ENCODE measurements at places on chromosomes 11 and 22.
A peak's percentile ranks its signal among the peaks of the same experiment; 100 is the strongest.

- no peak for DNase-seq
Observed at GRCh38 chr22:22048981-22049531, 66.5 kb upstream of the TOP3B start.

GRCh38 chr11:104152941-104153505 is 10.9 kb downstream of the PDGFD start:
- no peak for DNase-seq

DNA sequence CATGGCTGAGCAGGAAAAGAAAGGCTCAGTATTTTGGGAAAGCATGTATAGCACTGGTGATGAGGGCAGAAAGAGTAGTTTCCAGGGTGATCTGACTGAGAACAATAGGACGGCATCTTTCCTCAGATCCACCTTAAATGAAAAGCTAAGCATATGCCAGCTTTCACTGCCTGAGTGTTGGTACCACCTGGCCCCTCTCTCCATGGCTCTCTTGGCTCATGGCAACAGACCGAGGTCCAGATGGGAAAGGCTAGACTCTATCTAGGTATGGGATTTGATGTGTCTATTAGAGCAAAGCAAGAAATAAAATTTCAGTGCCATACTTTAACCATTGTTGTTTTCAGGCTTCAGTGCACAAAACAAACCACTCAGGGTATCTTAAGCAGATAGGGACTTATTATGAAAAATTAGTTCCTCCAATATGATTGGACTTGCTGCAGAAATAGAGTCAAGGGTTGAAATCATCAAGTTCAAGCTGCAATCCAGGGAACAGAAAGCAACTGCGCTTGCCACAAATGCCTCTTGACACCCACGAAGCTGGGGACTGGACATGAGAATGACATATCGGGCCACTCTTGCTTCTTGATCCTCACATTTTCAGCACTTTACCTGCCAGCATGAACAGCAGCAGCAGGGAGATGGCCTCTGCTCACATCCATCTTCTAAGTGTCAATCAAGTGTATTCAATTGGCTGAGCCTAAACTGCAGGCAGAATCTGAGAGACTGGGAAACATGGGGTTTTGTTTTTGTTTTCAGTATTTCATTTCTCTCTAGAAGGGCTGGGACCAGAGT is 64.0 kb upstream of the SNX19 start:
- DNase-seq = no peak

DNA sequence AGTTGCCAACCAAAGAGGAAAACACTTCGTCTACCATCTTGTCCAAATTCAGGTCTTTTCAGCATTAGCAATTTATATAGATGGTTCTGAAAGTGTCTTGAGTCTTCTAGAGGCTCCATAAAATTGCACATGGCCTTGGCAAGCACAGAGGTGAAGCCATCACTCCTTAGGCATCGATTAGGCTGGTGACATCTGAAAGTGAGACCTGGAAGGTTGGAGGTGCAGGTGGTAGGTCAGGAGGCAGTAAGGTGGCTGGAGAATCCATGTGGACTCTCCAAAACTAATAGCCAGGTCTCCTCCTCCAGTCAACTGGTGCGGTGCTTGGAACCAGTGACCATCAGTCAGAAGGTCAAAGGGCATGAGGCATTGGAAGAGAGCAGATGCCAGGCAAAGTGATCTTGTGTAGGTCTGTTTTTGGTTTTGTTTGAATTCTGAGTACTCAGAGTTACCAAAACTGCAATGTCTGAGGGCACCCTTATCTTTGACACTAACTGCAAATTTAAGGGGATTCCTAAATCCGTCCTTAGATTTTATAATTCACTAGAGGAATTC is 6.6 kb upstream of the APOL2 start:
- no peak for DNase-seq

DNA sequence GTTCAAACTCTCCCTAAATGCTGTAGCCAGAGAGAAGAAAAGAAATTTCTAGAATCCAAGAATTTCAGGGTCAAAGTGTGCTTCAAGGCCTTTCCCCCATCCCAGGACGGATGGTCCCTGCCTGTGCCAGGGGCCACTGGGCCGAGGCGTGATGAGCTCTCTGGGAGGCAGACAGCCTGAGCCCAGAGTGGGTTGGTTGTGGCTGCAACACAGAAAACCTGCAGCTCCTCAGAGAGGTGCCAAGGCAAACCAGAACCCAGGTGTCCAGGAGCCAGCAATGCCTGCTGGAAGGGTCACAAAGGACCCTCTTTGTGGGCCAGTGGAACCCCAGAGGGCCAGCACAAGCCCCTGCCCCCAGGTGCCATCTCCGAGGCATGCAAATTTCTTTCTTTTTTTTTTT is 2.6 kb upstream of the APOL6 start:
- no peak for DNase-seq

DNA sequence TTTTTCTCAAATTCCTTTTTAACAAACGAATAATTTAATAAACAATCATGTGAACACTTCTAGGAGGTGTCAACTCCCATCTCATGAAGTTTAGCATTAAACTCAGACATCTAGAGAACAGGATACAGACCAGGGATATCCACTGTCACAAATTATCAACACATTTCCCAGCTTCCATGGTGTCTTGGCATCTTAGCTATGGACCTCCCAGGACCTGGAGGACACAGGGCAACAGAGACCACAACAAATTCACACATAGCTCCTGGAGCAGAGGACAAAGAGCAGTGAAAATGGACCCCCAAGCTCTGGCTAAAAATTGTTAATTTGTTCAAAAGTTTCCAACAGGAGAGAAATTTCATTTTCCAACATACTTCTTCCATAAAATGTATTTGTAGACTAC is 102.2 kb downstream of the SGSM3 start:
- no peak for DNase-seq

- DNase-seq = no peak
Observed at GRCh38 chr11:66641834-66642233, 3.3 kb downstream of the RBM4 start.

DNA sequence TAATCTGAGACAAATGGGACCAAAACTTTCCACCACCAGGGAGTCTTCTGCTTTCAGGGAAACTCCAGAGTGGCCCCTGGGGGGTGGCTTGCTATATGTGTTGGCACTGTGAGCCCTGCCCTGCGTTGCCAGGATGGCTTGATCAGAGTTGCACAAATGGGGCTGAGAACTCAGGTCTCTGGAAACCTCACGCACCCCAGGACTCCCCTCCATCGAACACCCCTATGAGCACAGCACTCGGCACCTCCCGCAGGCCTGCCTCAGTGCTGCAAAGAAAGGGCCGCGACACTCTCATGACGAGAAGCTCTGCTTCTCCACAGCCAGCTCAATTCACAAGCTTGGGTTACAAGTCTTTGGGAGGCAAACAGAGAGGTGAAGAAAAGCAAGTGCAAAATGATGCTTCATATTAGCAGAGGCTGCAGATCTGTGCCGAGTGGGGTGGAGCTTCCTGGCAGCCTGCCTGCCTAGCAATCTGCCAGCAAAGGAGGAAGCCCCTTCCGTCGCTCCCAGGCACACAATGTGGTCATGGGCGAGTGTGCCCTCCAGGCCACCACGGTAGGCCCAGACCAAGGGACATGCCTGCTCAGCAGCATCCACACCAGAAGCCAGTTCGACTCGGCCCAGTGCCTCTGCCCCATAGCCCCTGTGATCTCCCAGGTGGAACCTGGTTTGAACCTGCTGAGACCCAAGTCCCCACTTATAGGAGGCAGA is 55.7 kb downstream of the MYH9 start:
- DNase-seq = peak; percentile 53

DNA sequence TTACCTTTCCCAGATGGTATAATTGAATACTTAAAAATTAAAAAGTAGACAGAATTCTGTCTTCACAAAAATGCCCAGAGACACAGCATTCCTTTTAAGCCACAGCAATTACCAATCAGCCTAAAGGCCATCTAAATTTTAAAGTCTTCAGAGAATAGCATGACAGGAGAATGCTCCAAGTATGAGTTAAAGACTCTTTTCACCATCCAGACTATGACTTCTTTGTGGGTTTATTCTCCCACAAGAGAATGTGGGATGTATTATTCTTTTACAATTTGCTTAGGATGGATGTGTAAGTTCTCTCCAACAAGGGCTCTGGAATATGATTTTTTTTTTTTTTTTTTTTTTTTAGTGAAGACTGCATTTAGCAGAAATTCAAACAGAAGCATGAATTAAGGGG is 249.9 kb downstream of the TTC28 start:
- DNase-seq = no peak

- no peak for DNase-seq
Observed at GRCh38 chr22:47372596-47373385, 610.3 kb downstream of the TBC1D22A start.

GRCh38 chr11:112777283-112777751 is 183.9 kb upstream of the NCAM1 start:
- no peak for DNase-seq

GRCh38 chr11:119417726-119418540 is 5.0 kb downstream of the THY1 start:
- no peak for DNase-seq

DNA sequence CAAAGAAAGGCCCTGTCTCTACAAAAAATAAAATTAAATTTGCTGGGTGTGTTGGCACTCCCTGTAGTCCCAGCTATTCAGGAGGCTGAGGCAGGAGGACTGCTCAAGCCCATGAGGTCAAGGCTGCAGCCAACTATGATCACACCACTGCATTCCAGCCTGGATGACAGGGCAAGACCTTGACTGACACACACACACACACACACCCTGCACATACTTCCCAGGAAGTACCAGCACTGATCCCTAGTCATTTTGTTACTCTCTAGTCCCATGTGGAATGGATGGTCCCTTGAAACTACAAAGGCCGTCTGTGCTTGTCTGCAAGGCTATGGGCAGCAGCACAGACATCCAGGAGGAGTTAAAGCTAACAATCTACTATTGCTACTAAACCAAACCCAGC is 59.7 kb upstream of the CYP2D6 start:
- DNase-seq = no peak

DNA sequence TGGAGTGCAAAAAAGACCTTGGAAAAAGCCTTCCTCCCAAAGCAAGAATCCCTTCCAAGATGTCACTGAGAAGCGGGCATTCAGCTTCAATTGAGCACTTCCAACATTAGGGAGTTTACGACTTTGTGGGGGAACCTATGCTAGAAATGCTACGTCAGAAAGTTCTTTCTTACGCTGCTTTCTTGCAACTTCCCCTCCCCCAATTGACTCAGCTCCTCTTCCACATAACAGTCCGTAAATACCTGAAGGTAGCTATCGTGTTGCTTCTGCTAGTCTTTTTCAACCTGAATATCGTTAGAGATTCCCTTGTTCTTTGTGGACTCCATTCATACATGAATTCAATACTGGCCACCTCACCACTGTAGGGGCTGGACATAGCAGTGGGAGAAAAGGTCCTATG is 47.0 kb downstream of the VSIG10L2 start:
- no peak for DNase-seq

GRCh38 chr11:83725728-83726127 is 439.6 kb upstream of the CCDC90B start:
- no peak for DNase-seq

- peak; percentile 32 for DNase-seq
Observed at GRCh38 chr11:121417055-121417551, 35.0 kb upstream of the SORL1 start.

DNA sequence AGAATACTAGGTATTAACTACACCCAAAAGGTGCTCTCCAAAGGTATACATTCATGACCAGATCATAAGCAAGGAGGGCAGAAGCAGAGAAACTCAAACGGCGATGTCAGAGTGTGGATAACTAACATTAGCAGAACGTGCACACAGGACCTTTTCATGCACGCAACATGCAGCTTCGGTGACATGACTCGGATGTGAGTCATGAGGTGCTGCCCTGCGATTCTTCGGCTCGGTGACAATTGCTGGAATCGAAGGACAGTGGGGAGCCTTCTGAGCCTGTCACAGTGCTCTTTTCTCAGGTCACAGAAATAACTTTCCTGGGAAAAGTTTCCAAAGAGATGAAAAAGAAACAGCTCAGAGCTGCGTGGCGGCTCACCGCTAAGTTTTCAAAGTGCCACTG is 418.5 kb upstream of the SYN3 start:
- DNase-seq = no peak

GRCh38 chr11:46207270-46207669 is 70.2 kb upstream of the CREB3L1 start:
- no peak for DNase-seq

DNA sequence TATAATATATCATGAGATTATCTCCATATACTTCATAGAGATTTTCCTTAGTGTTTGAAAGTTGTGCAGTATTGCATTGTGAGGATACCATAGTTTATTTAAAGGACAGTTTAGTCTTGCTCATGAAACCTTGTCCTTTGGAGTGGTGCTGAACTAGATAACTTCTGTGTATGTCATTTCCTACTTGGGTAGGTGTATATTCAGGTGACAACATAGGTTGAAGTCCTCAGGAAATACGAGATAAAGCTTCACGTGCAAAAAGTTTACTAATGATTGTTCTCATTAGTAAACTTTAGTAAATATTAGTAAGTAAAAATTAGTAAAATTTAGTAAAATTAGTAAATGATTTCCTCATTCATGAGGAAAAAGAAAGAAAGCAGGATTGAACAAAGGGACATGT is 521.3 kb upstream of the LRRC4C start:
- no peak for DNase-seq

DNA sequence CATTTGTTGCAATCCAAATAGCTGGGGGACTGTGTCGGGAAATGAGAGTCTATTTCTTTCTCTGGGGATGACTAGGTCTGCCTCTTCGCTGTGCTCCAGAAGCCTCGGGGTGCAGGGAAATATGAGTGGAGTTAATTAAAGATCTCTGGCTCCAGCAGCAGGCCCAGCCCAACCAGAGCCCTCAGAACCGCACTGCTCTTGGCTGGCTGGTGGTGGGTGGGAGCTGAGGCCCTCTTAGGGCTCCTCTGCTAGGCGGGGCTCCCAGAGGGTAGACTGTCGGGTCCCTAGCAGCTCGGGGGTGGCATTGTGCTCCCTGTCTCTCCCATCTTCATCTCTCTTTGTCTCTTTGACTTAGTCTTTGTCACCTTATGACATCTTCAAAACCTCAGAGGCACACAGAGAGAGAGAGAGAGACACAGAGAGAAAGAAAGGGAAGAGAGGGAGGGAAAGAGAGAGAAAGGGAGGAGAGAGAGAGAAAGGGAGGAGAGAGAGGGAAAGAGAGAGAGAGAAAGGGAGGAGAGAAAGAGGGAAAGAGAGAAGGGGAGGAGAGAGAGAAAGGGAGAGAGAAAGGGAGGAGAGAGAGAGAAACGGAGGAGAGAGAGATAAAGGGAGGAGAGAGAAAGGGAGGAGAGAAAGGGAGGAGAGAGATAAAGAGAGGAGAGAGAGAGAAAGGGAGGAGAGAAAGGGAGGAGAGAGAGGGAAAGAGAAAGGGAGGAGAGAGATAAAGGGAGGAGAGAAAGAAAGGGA is 20.2 kb downstream of the MPPED1 start:
- no peak for DNase-seq

All from activated naive CD4-positive, alpha-beta T cell treated with Interleukin-2 at 50 U/mL for 16 hours (primary cell).